ENCODE measurements at places on chromosomes 1 and 21.

GRCh38 chr1:235403593-235403992 is 36.4 kb downstream of the TBCE start:
- no peak for DNase-seq

- DNase-seq, result no peak
These were observed 99.1 kb upstream of the ARTN start for GRCh38 chr1:43834280-43835081.

- no peak for DNase-seq
These were observed 82.9 kb downstream of the SLC25A24 start for GRCh38 chr1:108117237-108117636.

GRCh38 chr1:221543529-221544120 is 198.3 kb downstream of the DUSP10 start:
- no peak for DNase-seq

- DNase-seq, result no peak
These were observed 3.3 kb upstream of the LSM10 start for GRCh38 chr1:36400825-36401601.

- DNase-seq, result no peak
These were observed 102.1 kb downstream of the JAK1 start for GRCh38 chr1:64864018-64864940.

DNA sequence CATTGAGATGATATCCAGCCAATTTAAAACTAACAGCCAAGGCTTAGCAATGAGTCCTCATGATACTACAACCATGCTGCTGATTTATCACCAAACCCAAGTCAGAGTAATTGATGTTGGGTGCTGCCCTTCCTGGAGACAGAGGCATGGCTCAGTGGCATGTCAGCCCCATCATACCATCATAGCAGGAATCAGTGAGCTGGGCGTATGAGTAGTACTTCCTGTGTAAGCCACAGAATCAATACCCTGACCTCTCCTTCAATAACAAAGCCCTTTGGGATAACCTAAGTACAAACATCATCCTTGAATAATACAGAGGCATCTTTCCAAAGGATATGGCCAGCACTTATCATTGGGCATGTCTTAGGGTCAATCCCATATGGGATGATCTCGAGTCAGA is 3.0 kb upstream of the LCE1E start:
- DNase-seq, result no peak

GRCh38 chr1:15206418-15207030 is 40.5 kb upstream of the FHAD1 start:
- no peak for DNase-seq

- no peak for DNase-seq
These were observed 9.7 kb upstream of the FRRS1 start for GRCh38 chr1:99776120-99776519.

Measured in NCI-H187 treated with DMSO at 0.1 percent for 48 hours (cell line).